ENCODE measurements at places on chromosomes 2 and 18.

GRCh38 chr2:3297523-3297922 lies 80.1 kb downstream of the EIPR1 start:
- DNase-seq = no peak

GRCh38 chr2:59277671-59278070 lies 1036.5 kb upstream of the FANCL start:
- DNase-seq = no peak

DNA sequence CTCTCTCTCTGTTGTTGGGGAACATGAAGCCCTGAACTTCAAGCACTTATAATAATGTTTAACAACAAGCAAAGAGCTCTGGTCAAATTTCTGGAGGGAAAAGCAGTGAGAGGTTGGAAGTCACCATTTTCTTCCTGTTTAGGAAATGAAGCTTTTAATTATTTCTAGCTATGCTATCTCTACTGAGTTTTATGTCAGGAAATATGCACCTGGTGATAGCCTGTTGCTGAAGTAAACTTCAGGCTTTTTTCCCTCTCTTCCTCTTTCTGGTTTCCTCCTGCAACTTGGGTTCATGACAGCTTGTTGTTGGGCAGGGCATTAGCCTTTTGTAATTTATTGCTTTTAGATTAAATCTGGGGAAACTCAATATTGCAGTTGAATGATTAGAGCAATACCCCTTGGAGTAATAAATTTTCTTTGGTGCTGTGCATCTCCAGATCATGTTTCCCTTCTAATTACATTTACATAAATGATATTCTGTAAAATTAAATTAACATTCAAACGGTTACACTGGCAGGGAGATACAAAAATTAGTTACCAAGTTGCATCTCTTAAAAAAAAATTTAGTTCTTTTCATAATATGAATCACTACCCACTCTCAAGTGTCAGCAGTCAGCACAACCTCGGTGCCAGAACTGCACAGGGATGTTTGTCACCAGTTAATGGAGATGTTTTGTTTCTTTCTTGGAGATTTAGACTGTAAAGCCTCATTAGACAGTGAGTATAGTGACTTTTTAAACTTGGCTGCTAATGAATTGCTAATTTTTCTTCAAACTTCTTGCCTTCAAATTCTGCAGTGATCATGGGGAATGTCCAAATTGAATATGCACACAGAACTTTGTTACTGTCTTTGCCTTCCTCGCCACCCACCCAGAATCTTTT lies 466.6 kb upstream of the ETAA1 start:
- no peak for DNase-seq

GRCh38 chr2:98685930-98686887 lies 44.7 kb downstream of the MGAT4A start:
- DNase-seq = no peak

DNA sequence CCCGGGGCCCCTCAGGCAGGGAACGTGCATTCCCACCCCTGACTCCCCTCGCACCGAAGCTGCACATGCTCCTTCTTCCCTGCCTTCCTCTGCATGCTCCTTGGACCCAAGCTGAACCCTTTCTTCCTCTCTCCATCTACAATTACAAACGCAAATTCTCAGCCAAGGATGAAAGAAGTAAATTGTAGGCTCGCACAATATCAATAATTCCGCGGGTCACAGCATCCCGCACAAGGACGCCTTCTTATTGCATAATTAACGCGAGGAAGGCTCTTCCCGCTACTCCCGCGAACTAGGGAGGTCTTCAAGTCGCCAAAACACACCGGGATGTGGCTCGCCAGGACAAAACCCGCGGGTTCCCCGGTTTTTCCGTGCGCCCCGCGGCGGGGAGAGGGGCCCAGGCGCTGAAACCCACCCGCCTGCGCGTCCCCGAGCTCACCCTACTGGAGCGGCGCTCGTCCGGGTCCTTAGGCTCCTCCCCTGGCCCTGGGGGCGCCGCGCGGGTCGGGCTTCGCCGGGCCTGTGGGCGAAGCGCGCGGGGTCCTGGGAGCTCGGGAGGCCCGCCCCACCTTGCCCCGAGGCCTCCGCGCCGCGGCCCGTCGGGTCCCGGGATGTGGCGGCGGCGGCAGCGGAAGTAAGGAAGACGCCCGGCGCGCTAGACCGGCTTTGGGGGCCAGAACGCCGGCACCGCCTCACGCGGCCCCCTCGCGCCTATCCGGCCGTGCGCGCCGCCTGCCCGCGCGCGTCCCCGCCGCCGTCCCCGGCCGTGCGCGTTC lies at the start of gene CHST10:
Gene CHST10 (minus strand): TSS at position 734 of the 776 bp plus-strand sequence. CDS start 10,993 bp downstream, outside the sequence.
- peak; percentile 42 for DNase-seq

DNA sequence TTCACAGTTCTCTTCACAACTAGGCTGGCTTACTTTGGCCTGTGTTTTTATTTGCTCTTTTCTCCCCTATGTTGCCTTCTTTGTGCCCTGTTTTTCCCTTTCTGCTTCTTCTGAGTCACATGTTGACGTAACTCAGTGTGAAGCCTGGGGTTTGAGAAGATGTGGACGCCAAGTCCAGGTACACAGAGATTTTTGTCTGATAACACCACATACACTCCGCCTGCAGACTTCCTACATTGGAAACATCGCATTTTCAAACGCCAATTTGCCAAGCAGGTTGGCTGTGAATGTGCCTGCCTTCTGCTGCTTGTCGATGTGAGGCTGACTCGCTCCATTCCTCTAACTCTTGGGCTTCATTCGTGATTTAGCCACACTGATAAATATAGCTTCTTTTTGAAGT lies 62.6 kb upstream of the FN1 start:
- DNase-seq = no peak

DNA sequence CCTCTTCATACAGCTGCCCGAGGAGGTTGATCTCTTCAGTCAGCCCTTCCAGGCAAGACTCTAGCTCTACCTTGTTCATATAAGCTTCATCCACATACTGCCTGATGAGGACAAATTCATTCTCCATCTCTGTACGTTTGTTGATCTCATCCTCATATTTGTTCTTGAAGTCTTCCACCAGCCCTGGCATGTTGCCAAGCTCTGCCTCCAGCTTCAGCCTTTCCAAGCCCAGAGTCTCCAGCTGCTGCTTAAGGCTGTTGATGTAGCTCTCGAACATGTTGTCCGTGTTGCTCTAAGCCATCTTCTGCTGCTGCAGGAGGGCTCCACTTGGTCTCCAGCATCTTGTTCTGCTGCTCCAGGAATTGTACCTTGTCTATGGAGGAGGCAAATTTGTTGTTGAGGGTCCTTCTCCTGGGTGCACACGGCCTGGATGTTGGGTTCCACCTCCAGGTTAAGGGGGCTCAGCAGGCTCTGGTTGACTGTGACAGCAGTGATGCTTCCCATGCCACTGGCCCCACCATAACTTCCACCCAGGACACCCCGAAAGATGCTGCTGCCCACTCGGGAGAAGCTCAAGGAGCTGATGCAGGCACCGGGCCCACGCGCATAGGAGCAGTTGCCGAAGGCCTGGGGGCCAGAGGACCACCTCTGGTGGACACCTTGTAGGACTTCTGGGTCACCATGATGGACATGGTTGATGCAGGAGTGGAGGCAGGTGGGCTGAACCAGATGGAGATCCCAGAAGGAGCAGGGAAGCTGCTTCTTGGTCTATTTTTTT lies 30.3 kb downstream of the ICA1L start:
- DNase-seq = no peak

DNA sequence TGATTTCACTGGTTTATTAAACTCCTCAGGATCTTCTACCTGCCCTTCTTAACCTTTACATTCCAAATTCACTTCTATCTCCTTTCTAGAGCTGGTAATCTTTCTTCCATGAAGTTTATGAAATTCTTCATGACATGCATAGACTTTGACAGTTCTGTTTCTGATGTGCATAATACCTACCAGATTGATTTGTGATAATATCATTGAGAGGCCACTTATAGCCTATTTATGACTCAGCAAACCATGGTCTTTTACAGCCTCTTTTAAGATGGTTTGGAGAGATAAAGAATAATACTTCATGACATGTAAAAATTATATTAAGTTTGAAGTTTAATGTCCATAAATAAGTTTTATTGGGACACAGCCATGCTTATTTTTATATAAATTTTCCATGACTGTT lies 14.0 kb downstream of the SCN2A start:
- no peak for DNase-seq

DNA sequence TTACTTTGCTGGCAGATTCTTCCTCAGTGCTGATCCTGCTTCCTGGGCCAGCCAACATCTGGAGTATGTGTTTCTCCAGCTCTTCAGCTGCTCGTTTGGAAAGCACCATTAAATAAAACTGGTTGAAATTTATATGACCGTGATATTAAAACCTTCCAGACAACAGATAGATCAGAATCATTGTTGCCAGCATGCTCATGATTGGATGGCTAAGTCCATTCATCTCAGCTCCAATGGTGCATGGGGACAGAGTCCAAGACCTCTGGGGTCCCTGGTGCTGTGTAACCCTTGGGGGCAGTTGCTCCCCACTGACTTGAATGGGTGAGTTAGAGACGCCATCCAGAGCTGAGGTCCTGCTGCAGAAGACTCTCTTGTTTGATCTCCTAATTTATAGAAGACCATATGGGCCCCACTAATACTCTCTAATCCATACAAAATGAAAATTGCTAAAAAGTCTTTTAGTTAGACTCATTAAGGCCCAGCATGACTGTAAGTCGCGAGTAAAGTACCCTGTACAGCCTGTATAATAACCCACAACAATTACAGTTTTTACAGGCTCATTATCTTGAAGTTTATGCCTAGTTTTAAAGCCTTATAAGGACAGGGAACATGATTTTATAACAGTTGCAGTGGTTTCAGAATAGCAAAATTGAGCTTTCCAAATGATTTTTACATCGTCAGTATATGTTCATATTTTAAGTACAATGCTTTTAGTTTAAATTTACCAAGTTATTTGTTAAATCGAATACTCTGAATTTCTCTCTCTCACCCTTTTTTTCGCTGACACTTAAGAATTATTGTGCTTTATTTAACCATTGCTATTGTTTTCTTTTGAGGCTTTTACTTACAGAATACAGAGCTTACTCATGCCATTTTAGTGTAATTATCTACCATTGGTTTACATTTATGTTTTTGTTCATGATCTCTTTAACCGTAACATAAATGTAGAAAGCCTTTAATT lies 60.0 kb downstream of the CABLES1 start:
- DNase-seq = no peak

DNA sequence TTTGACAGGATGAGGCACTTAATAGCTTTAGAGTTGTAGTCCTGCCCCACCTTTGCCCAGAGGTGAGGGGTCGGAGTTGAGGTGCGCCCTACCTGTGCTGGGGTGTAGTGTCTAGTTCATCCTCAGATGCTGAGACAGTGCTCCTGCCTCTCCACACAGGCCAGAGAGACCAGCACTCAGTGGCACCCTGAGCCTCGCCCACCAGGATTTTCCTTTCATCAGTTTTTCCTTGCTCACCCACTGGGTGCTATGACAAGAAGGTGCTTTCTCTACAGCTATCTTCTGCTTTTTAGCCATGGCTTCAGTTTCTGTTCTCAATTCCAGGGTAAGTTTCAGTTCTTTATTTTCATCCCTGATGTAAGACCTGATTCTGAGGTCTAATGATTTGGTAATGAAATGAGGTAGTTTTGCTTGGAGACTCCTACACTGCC lies 16.8 kb upstream of the TMEM131 start:
- DNase-seq = no peak

DNA sequence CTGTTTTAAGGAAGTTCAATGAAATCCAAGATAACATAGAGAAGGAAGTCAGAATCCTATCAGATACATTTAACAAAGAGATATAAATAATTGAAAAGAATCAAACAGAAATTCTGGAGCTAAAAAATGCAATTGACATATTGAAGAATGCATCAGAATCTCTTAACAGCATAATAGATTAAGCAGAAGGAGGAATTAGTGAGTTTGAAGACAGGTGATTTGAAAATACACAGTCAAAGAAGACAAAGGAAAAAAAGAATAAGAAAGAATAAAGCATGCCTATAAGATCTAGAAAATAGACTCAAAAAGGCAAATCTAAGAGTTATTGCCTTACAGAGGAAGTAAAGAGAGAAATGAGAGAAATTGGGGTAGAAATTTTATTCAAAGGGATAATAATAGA lies 204.1 kb downstream of the SS18 start:
- no peak for DNase-seq

DNA sequence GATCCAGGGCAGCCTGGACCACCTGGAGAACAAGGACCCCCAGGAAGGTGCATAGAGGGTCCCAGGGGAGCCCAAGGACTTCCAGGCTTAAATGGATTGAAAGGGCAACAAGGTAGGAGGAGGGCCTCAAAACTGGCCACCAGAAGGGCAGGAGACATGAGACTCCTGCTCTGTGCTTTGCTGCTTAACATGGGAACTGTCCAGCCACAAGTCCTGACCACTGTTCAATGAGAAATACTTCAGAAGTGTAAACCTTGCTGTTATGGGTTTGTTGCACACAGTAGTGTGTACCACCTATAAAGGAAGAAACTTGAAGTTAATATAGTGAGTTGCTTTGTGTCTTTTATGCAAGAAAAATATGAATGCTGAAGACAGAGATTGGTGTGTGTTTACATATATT lies 44.2 kb upstream of the MFF start:
- no peak for DNase-seq

GRCh38 chr2:111940333-111941196 lies 42.2 kb downstream of the MERTK start:
- no peak for DNase-seq

GRCh38 chr18:58394046-58394445 lies 234.8 kb downstream of the ALPK2 start:
- DNase-seq = no peak

GRCh38 chr2:122236152-122236874 lies 480.9 kb downstream of the TSN start:
- no peak for DNase-seq

DNA sequence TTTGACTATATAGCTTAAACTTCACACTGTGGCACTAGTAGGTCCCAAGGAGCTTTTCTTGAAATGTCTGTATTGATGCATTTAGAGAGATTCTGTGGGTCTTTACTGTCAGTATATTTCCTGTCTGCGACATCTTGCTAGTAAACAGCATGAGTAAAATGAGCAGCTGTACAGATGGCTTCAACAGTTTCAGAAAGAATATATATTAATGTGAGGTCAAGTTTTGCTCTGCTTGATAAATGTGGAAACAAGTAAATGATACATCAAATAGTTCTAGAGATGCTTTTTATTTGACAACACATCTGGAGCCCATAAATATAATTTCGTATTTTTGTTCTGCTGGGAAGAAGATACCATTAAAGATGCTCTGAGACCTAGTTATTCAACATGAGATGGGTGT lies 310.9 kb upstream of the COL3A1 start:
- DNase-seq = no peak

Data from activated T-cell treated with anti-CD3 and anti-CD28 coated beads for 4 hours (primary cell).